Islet precursor cell (in vitro differentiated cells): ENCODE measurements at places on chromosomes 13 and 19.

GRCh38 chr13:83452292-83452950 is 429.9 kb downstream of the SLITRK1 start:
- DNase-seq = peak; percentile 40

GRCh38 chr13:37123337-37123736 is 17.9 kb upstream of the CSNK1A1L start:
- no peak for DNase-seq

- DNase-seq = no peak
Measured at GRCh38 chr19:53466726-53467484, 628 bp upstream of the ZNF813 start.

DNA sequence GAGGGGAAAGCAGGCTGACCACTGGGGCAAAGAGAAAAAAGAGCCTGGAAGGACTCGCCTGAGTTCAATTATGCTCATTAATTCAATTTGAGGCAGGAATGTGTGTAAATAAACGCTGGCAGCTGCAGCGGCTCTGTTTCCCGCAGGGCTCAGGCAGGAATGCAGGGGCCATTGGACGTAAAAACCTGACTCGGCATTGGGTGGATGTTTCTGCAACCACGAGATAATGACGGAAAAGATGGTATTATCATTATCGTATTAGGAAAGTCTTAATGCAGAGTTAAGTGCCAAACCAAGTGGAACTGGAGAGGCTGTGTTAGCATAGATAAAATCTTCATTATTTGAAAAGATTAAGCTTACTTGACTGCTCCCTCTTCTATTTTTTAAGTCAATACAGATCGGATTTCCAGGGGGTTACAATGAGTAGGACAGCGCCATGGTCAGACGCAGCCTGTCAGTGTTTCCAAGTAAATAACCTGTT is 169.8 kb downstream of the SHISA2 start:
- peak; percentile 84 for DNase-seq

DNA sequence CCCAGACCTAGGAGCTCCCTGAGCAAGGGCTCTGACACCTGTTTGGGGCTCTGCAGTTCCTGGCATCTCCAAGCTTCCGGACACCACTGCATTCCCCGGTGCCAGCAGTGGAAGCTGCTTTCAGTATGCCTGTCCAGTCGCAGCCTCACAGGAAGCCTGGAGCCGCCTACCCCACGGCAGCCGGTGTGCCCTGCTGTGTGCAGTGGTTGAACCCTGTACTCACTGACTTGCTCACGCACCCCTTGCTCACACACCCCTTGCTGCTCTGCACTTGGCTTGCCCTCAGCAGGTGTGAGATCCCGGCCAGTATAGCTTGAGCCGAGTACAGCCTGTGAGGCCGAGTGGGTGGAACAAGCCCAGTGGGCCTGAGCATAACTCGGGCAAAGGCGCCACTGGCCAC is 70.3 kb downstream of the PIBF1 start:
- DNase-seq = no peak

DNA sequence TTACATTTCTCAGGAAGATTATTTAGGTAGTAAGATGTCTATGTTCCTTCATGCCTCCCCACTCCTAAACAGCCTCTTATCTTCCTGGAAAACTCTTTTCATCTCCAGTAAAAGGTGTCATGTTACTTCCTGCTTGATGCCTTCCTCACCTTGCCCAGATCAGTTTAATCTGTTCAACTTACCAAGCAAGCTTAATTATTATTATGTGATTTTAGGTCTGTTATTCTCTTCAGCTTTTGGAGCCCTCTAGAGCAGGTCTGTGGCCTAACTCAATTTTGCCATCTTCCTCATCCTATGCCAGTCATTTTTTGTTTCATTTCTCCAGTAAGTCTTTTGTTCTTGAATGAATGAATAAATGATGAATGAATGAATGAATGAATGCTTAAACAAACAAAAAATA is 528.4 kb downstream of the DCT start:
- DNase-seq = no peak

DNA sequence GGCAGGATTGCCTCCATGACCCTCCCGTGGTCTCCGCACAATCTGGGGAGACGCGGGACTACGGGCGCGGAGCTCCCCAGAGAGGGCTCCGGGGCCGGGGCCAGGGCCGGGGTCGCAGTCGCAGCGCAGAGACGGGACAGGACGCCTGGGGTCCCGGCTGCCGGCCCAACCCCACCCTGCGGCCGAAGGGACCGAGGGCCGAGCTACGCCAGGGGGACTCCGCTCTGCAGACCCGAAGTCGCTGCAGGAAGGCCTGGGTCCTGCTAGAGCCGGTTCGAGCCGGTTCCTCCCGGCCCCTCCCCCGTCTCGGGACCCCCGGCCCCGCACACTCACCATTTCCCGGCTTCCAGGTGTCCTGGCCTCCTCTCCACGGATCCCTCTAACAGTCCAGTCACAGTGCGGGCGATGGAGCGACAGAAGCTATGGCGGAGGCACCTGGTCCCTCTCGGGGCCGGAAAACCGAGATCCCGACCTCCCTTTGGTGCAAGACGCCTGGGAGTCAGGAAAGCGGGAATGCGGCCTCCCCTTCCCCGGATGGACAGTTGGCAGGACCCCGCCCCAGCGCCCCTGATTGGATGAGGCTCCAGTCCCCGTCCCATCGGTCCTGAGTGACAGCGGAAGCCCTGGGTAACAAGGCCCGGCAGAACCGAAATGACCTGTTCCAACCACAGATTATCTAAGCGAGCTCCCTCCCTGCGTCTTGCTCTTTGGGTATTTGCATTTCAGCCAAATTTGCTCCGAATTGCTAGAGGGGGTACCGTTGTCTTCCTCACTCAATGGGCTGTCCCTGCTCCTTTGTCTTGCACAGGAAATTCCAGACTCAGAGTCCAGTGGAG is at the start of gene ZNF625:
Gene ZNF625, minus strand, starts transcription at position 512 of the 836 bp plus-strand sequence. Its CDS starts 176 bp downstream, at position 336.
- DNase-seq = peak; percentile 98

DNA sequence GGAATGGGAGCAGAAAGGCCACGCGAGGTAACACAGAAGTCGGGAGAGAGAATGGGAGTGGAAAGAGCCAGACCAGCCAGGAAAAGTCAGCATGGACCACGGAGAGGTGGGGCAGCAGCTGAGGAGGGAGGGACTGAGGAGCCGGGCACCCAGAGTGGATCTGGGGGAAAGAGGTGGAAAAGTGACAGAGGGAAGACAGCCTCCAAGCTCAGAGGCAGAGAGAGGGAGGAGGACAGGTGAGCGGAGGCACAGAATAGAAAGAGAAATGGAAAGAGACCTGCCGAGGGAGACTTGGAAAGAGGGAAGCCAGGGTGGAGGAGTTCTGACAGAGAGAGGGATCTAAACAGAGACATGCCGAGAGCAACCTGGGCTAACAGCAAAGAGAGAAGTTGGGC is 1.6 kb downstream of the GRIK5 start:
- peak; percentile 48 for DNase-seq

DNA sequence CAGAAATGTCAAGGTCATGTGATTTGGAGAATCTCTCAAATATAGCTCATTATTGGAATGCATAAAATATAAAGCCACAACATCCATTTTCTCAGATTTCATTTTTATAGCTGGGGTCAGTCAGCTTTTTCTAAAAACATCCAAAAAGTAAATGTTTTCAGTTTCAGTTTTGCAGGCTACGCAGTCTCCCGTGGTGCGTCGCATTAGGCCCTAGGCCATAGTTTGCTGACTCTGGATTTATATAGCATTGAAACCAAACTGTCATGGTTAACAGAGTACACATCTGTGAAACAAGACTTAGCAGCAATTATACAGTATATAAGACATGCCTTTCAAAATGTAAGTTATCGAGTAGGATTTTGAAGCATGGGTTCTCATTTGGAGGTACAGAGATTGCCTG is 140.0 kb downstream of the IRS2 start:
- DNase-seq = no peak

DNA sequence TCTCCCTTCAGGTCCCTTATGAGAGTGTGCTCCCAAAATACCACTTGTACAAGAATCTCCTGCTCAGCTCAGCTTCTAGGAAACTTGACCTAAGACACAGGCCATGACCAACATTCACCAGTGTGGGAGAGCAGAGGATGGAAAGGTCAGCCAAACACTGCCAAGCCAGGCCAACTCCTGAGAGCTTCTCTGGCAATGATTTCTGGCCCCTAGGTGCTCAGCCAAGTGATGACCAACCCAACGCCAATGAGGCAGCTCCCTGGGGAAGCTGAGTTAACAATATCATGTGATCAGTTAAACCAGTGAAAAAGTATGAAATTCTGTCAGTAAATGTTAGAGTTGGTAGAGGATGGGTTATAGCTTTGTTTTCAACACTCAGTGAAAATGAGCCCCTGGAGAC is 49.1 kb upstream of the FLT1 start:
- no peak for DNase-seq

DNA sequence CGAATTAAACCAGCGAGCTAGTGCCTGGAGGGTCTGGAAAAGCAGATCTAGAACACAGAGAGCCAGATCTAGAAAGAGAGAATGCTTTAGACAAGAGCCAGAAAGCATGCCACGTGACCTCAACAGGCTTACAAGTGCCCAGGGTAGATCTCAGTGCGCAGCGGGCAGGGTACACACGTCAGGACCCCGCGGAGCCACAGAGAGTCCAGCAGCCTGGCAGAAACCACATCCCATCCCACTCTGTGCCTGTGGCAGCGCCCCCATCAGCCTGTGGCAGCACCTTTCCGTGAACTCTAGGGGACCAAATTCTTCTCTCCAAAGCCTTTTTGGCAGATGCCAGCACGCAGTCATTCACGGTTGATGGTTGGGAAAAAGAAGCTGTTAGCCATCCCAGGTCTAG is 5.9 kb downstream of the ARHGEF1 start:
- DNase-seq = no peak

GRCh38 chr19:4580961-4581665 is 21.6 kb upstream of the SEMA6B start:
- DNase-seq = no peak

GRCh38 chr13:26989957-26990713 is 181.5 kb downstream of the USP12 start:
- DNase-seq = no peak
